CD4-positive, alpha-beta T cell treated with Interleukin-6 at 100 ng/mL for 8 hours (primary cell): ENCODE measurements at places on chromosomes 11 and 22.
A peak's percentile ranks its signal among the peaks of the same experiment; 100 is the strongest.

DNA sequence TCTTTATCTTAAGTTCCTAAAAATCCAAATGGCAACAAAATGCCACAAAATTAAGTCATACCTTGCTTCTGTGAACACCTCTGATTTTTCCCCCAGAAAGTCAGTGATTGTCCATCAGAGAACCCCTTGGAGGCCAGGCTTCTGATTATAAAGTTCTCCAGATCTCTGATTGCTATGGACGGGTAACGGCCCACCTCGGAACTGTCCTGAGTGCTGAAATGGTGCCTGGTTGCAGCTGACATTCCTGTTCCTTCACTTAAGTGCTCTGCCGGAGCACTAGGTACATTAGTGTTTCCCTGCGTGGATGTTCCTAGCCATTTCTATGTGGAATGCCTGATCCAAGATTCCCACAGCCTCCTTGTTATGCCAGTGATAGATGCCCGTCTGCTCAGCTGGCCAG lies 85.0 kb downstream of the CHST1 start:
- no peak for DNase-seq

DNA sequence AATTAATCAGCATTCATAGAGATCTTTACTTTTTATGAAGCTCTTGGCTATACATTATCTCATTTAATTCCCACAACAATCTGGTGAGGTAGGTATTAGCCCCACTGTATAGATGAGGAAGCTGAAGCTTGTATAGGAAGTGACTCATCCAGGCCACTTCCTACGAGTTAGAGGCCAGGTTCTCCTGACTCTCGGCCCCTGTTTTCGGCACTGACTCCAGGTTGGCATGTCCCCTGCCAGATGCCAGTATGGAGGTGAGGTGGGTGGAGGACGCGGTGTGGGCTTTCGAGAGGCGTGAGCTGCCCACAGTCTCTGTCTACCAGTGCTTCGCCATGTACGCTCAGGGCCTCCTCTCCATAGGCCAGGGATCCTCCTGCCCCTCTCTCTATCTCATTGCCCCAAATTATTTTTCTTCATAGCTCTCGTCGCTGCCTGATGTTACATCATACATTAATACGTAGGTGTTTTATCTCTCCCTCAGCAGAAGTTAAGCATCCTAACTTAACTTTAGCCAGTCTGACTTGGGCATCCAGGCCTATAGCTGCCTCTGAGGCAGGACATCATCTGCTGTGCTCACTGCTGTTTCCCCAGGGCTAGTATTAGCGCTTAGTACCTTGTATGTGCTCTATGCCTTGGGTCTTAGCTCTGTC lies 9.0 kb downstream of the DGAT2 start:
- no peak for DNase-seq

GRCh38 chr22:30435674-30436126 lies 10.1 kb downstream of the MTFP1 start:
- peak; percentile 91 for DNase-seq

DNA sequence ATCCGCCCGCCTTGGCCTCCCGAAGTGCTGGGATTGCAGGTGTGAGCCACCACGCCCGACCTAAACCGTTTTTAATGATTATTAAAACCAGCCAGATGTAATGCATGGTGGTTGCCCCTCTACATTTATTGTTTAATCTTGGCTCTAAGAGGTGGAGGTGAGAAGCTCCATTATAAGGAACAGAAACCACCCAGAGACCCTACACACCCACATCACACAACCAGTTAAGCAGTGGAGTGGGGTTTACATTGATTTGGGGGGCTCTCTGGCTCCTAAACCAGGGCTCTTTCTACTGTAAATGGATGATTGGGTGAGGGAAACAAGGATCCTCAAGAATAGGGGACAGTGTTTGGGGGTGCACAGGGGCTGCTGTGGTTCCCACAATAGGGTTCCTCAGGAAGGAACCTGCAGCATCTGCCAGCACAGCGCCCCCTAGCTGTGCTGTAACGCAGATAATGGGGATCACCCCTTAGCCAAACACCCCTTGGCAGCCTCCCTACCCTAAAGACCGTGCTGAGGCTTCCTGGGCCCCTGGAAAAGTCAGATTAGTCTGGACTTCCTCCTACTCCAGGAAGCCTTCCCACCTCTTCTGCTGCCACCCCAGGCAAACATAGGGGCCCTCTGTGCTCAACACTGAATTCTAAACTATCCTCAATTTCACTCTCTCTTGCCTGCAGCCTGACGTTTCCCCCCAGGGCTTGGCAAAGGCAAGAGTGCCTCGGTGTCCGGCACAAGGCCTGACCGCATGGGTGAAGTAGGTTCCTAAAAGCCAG lies 2.4 kb downstream of the MPST start:
- peak; percentile 48 for DNase-seq

- DNase-seq, result no peak
Observed at GRCh38 chr11:34603129-34604001, 17.5 kb upstream of the EHF start.

DNA sequence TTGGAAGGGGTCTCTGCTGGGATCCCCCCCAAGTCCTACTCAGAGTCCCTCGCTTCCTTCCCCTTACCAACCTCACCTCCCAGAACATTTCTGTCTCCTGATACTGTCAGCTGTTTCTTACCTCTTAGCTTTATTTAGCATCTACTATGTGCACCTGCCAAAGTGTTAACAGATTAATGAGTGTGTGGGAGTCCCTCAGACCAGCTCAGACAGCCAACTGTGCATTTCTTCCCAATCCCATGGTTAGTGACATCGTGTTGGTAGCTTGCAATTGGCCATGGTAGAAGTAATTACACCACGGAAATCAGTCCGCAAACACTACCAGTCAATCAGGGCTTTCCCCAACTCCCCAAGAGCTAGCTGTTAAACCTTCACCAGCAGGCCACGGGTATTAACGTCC lies 150.6 kb downstream of the DSCAML1 start:
- DNase-seq, result no peak

DNA sequence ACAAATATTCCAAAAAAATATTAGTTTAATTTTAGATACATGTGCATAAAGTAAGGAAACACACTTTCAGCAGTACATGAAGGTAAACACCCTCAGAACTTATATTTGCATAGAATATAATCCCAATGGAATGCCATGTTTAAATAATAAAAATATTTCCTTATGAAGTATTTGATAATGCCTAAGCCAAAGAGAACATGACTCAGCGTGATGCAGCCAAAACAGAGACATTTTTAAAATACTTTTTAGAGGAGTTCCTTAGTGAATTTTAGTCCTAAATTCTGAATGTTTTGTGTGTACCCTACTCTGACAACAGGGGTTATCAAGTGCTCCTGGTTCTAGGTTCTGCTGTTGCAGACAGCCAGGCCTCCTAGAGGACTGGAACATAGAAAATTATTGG lies 39.1 kb upstream of the POU2AF2 start:
- no peak for DNase-seq

GRCh38 chr11:113632981-113633380 lies 73.1 kb downstream of the TMPRSS5 start:
- DNase-seq, result no peak

DNA sequence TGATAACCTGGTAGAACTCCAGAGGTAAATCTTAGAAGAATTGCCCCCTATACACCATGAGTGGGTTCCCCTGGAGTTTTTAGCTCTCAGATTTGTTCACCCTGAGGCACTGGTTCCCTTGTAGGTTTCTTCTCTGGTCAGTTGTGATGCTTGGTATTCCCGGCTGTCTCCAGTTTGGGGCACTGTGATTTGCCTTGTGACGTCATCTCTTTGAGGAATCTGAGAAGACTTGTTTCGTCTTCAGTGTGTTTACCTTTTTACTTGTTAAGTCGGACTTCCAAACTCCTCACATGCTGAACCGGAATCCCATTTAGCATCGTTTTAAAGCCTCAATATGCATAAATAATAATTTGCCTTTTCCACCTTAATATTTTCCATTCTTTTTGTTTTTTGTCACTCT lies 54.4 kb downstream of the CECR2 start:
- DNase-seq, result no peak

DNA sequence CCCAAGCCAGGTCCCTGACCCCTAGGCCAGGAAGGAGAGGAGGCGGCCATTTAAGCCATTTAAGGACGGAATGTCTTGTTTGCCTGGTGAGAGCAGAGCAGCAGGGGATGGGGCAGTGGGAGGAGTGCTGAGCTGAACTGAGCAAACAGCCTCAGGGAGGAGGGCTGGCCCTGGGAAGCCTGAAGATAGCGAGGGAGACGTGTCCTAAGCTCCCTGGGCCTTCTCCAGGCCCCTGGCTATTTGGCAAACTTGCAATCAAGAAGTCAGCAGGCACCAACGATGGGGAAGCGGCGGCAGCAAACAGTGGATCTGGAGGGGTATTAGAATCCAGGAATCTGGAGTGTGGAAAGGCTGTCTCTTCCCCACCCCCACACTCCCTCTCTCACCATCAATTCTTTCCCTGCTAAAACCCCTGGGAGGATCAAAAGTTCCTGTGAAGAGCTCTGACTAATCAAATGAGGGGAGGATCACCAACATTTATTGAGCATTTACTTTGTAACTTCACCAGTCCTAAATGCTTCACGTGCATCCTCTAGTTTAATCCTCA lies 8.8 kb downstream of the BCL9L start:
- no peak for DNase-seq

DNA sequence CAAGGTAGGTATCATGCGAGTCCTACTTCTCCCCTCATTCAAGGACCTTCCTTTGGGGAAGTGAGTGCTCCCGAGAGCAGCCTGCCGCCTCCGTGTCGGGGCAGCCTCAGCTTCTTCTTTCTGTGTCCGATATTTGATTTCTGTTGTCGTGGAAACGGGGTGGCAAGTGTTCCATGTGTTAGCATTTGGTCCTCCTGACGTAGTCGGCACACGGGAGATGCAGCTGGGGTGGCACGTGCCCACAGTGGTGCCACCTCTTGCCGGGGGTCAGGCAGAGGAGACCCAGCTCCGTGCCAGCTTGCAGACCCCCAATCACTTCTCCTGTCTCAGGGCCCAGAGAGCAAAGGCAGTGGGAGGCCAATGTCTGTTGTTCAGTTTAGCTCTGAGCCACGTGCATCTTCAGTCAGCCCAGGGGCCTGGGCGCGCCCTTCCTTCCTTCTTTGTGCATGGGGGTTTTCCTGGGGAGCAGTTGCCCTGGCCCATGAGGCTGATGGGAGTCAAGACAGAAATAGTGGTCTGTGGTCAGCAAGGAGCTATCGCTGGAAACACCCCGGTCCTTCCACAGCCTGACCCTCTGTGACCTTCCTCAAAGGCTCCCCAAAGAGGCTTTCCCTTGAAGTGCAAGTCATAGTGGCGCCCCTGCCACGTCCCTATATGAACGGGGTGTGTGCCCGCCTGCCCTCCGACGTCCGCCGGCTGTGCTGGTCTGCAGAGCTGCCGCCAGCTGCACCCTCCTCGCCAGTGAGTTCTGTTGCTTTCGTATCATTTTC lies 44.5 kb downstream of the PARVB start:
- no peak for DNase-seq

DNA sequence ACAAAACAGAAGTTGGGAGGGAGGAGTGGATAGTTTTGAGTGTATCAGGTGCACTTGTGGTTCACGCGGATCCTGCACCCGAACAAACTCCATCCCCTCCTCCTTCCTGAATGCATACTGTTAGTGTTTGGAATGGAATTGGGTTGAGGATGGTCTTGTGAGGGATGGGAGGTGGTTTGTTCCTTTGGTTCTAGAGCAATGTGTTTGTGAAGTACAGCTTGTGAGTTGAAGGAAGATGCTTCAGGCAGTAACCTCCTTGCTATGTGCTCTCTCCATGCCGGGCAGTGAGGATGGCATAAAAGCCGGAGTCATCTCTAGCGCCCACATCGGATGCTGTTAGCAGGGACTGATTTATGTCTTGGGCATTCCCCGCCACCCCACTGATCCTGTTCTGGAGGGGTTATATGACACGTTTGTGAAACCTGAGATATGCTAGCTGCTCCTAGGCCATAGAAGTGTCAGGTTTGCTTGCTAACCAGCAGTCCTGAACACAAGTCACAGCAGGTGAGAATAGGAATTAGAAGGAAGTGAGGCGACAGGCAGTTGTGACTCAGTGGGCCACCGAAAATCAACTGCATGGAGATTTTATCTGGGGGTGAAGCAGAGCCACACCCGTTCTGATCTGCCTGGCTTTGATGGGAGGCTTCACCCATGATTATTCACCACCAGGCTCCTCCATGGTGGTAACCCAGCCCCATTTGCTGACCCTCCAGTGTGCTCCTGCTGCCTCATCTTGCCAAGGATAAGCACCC lies 2.2 kb downstream of the BCR start:
- peak; percentile 42 for DNase-seq

GRCh38 chr11:74533421-74533820 lies 39.9 kb upstream of the LIPT2 start:
- DNase-seq, result no peak

- DNase-seq, result peak; percentile 28
Observed at GRCh38 chr22:24155627-24156140, 25.6 kb upstream of the SUSD2 start.

DNA sequence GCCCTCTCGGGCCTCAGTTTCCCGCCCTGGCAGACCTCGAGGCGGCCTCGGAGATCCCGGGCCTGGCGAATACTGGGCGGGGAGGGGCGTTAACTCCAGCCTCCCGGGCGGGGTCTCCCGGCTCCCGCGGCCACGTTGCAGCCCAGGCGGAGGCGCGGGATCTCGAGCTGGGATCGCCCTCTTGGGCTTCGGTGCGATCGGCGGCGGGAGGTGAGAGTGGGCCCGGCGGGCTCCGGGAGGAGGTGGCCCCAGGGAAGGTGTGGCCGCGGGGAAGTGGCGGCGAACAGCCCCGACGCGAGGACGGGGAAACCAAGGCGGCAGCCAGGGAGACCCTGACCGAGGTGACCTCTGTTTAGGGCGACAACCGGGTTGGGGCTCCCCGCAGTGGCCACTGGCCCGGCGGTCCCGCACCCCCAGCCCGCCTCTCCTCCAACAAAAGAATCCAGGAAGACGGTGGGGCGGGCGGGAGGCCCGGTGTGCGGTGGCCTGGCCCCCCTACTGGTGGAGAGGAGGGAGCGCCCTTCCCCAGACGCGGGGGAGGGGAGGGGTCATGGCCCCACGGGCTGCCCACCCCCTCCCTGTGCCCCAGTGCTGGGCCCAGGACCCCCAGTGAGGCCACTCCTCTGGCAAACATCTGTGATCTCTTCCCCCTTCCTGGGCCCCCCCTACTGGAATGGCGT lies at the start of gene PHETA2:
PHETA2 (plus strand) TSS at position 117 of the 680 bp plus-strand sequence. CDS start 3,046 bp downstream, outside the sequence.
- peak; percentile 53 for DNase-seq

DNA sequence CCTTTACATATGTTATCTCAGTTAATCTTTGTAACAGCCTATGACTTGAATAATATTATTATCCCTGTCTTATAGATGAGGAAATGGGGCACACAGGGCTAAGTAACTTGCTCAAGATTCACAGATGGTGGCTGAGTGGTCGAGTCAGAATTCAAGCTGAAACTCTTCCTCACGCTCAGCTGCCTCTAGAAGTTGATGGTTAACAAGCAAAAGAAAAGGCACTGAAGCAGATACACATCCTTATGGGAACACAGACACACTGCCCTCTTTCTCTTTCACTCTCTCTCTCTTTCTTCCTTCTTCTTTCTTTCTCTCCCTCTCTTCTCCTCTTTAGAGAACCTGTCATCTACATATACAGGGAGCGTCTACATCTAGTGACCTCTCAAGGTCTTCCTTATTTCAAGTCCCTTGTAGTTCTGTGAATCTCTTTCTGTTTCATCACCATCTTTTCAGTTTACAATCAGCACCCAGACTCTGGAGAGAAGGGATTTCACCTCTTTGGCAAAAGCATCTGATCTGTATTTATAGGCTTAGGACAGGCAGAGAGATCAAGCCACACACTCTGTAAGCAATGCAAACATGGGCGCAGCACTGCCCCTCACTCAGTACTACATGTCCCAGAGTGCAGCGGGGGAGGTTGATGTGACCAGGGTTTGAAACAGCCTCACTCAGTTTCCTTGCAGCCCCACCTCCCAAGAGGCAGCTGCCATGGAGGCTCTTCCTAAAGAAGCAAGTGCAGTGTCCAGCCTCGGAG lies 75.7 kb downstream of the GRAMD1B start:
- no peak for DNase-seq
